Cardiac fibroblast (primary cell): ENCODE measurements at places on chromosomes 13 and 19.

DNA sequence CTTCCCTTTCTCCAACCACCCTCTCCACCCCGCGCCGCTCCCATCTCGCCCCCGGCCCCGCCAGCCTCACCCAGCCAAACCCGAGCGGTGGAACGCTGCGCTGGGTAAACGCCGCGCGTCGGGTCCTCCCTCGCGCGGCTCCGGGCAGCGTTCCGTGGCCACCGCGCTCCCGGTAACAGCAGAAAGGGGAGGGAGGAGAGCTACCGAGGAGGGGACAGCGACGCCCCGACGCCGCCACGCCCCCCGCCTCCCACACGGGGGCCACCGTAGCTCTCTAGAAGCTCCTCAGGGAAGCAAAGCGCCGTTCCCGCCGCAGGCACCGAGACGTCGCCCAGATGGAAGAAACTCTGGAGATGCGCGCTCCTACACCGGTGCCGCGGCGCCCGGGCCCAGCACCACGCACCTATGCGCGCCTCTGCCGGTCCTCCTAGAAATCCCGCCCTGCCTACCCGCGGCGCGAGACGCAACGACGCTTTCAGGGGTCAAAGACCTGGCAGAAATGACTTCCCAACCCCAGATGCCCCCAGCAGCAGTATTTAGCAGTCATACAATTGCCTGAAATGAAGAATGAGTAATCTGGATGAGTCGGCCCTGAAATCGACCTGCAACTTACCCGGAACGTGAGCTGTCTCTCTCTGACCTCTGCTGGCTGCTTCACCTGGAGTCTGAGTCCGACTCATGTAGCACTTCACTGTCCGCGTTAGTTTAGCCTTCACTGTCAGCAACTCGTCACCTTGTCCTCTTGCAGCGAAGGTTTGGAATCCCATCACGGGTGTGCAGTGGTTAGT, at the start of gene RUBCNL:
Gene RUBCNL, minus strand, starts transcription at position 189 of the 788 bp plus-strand sequence. CDS start 14,777 bp downstream, outside the sequence.
- DNase-seq: no peak

DNA sequence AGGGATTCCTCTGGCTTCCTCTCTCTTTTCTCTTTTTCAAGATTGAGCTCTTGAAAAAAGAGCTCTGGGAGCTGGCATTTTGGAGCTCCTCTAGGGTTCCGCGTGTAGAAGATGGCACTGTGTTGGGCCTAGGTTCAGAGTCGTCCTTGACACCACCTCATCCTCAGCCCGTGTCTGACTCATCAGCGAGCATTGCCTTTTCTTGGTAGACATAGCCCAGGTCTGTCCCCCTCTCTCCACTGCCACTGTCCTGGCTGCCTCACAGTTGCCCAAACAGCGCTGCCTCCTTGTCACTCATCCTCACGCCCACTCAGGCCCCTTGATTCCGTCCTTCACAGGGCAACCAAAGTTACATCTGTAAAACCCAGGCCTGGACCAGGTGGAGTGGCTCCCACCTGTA, 24.6 kb downstream of the PAK4 start:
- no peak for DNase-seq

DNA sequence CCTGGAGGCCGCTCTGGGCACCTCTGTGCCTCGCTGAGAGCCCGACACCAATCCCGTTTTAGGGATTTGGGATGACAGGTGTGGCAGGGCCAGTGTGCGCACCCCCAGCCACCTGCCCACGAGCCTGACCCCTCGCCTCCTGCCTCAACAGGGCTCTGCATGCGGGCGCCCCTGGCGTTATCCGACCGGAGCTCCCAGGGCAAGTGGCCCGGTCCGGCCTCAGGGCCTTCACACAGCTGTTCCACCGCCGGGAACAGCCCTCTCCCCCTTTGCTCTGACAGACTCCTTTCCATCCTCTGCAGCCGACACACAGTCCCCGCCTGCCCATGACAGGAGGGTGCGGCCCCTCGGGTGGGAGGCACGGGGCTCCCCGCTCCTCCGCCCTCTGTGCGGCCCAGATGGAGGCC, 7.1 kb upstream of the WDR18 start:
- DNase-seq: no peak

GRCh38 chr13:48320891-48321510, 17.4 kb downstream of the RB1 start:
- DNase-seq: no peak

GRCh38 chr19:56972291-56972841, 131.8 kb upstream of the PEG3 start:
- no peak for DNase-seq

DNA sequence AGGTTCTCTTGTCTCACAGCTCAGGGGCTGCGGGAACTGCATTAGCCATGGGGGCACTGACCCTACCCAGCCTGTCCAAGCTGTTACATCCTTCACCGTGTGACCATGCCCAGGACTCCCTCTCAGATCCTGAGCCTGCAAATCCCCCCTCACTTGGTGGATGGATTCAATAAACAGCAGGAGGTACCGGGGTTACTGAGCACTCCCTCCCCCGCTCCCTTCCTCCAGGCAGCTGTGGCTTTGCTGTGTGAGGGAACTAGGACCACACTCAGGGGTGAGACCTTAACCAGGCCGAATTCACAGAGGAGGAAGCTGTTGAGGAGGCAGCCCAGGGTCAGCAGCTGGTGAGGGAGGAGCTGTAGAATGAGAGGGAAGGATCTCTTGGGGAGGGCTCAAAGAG, 27.0 kb upstream of the CEACAM1 start:
- no peak for DNase-seq

DNA sequence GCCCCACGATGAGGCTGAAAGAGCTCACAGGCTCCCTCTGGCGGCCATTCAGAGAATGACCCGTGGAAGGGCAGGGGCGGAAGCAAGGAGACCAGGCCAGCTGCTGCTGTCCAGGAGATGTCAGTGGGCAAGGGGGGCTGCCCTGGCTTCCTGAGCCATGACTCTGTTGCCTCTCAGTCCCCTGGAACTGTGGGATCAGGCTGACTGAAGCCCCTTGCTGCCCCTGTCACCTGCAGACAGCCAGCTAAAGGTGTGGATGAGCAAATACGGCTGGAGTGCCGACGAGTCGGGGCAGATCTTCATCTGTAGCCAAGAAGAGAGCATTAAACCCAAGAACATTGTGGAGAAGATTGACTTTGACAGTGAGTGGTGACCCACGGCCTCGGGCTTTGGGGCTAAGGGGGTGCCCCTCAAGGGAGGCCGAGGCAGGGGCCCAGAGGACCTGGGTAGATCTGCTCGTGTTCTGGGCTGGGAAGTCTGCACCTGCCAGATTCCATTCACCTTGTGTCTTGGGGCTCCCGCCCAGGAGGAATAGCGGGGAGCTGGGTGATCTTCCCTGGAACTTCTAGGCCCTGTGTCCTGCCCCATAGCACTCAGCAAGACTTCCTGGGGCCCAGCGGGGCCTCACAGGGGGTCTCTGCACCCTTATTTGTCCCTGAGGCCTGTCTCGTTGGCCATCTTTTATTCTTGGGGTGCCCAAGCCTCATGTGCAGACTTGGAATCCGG, 12.5 kb upstream of the ACTN4 start:
- peak; percentile 70 for DNase-seq

- no peak for DNase-seq
Observed at GRCh38 chr13:59423708-59424340, 739.9 kb downstream of the DIAPH3 start.

GRCh38 chr13:29005035-29005762, 185.1 kb downstream of the MTUS2 start:
- DNase-seq: no peak

GRCh38 chr13:102198418-102199311, 203.2 kb downstream of the FGF14 start:
- DNase-seq: peak; percentile 44

GRCh38 chr13:113639616-113640262, 18.3 kb downstream of the ATP4B start:
- DNase-seq: no peak

- DNase-seq: no peak
Observed at GRCh38 chr13:101262306-101262705, 154.0 kb downstream of the NALCN start.

GRCh38 chr13:40330950-40331349, 335.5 kb downstream of the FOXO1 start:
- DNase-seq: no peak

DNA sequence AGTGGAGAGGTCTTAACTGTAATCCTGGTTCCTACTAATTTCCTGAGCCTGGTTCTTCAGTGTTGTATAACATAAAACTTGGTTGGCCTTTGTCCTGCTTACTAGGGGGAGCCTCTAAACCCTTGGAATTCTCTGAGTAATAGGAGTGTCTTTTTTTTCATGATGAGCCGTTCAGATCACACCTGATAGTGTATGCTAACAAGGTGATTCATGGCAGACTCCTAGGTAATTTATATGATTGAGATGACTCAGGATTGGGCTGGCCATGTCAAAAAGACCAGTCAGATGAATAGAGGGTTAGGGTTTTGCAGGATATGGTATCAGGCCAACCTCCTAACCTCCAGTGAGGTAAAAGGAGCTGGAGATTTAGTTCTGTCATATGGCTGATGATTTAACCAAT, 135.8 kb upstream of the KLF12 start:
- no peak for DNase-seq

GRCh38 chr13:25252752-25253151, 34.5 kb downstream of the MTMR6 start:
- DNase-seq: no peak

DNA sequence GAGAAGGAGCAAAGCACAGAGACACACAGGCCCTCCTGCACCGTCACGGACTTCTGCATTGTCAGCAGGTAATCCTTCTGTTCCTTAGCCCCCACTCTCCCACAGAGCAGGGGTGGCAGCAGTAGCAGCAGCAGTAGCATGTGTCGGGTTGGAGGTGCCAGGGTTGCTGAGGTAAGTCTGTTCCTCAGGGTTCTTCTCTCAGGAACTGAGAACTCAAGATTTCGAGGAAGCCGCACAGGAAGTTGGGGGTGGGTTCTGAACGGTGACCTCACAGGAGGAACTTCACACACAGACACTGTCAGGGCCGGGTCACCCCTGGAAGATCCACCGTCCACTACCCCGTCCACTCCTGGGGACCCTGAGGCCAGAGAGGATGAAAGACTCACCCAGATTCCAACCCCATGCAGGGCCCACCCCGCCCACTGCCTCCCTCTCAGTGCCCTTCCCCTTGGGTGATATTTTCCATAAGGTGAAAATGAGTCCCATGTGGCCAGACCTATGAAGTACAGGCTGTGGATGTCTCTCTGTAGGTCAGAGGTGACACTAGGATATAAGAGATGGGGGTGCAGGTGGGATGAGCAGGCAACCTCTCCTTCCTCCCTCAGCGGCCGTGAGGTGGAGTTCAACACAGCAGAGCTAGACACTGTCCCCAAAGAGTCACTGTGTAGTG, at the start of gene SIGLEC12:
Gene SIGLEC12, minus strand, starts transcription at position 207 of the 670 bp plus-strand sequence. Its CDS starts 67 bp downstream, at position 140.
- DNase-seq: no peak

- no peak for DNase-seq
Observed at GRCh38 chr13:112253631-112254030, 122.5 kb upstream of the SPACA7 start.

GRCh38 chr13:43730642-43731041, 56.1 kb downstream of the ENOX1 start:
- DNase-seq: peak; percentile 32

DNA sequence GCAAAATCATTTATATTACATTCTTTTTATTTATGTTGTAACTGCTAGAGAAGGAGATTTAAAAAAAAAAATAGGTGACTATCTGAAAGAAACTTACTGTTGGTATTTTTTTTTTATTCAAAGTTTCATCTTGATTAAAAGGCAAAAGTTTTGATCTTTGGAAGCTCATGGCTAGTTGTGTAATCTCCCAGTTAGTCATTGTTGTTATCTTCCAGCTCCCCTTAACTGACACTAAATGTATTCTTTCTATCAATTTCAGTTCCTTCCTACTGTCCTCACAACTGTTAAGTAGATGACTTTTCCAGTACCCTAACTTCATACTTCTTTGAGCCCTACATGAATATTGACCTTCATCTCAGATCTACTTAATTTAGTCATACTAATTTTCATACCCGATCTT, 71.1 kb downstream of the PIBF1 start:
- DNase-seq: peak; percentile 7
